ENCODE measurements at places on chromosomes 5 and 9. TPM values are rescaled to one million over a fixed set of nuclear protein-coding genes. Genes with fewer than 3 reads are reported as not detected.

The BHMT2 gene
- not detected for total RNA-seq

The PCDHGC4 gene
- not detected for total RNA-seq

The MEGF10 gene
- total RNA-seq: not detected

The GABRA1 gene
- not detected for total RNA-seq

The SPINK4 gene
- not detected for total RNA-seq

The PCA3 gene
- total RNA-seq: not detected
